ENCODE measurements at places on chromosomes 6 and 20. TPM values are rescaled to one million over a fixed set of nuclear protein-coding genes. Genes with fewer than 3 reads are reported as not detected.
A peak's percentile ranks its signal among the peaks of the same experiment; 100 is the strongest.

MYCT1 gene
- 6.6 TPM for total RNA-seq

DNA sequence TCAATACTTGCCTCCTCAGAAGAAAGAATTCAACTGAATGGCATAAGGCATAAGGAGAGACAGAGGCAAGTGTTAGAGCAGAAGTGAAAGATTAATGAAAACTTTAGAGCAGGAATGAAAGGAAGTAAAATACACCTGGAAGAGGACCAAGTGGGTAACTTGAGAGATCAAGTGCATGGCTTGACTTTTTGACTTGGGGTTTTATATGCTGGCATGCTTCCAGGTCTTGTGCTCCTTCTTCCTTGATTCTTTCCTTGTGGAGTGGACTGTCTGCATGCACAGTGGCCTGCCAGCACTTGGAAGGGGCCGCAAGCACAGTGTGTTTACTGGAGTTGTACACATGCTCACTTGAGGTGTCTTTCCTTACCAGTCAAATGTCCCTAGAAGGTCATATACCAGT lies 222.1 kb upstream of the UFL1 start:
- no peak for DNase-seq

DNA sequence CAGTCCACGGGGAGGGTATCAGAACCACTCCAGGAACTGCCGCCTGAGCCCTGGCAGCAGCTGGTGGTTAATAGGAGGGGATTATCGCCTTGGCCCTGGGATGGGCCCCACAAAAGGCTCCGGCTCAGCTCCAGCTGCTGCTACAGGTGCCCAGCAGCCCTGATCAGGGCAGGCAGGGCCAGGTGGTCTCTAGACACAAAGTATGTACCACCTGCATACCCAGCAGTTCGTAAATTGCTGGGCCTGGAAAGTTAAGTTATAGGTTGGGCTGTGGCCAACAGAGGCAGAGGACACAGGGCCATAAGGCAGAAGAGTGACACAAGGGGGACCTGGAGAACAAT lies 35.1 kb downstream of the RRBP1 start:
- DNase-seq = peak; percentile 57

DNA sequence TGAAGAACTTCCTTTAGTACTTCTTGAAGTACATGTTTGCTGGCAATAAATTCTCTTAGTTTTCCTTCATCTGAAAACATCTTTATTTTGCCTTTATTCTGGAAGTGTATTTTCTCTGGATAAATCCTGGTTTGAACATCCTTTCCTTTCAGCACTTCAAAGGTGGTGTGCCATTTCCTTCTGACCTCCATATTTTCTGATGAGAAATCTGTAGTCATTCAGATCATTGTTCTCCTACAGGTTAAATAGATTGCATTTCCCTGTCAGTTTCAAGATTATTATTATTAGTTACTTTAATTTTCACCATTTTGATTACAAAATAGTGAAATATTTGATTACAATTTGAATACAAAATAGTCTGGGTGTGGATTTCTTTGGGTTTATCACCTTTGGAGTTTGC lies 134.5 kb downstream of the CDH26 start:
- DNase-seq = no peak

- no peak for DNase-seq
Observed at GRCh38 chr6:155850408-155850841, 394.8 kb upstream of the NOX3 start.

CDKN1A gene
- 39.1 TPM for total RNA-seq

SLC22A7 gene
- not detected for total RNA-seq

PFDN6 gene
- 31.8 TPM for total RNA-seq

DNA sequence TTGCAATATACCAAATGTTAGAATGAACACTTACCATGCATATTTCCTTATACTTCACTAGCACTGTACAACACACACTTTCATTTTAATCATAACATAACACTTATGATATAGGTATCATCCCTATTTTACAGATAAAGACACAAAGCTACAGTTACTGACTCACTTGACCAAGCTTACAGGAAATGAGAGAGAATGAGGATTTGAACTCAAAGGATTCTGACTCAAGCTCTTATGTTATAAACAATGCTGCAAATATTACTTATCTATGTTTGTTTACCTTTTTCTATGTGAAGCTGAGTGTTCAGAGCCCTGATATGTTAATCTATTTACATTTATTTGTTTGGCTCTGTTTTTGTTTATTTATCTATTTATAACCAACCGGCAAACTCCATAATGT lies 245.4 kb downstream of the PTPRK start:
- DNase-seq = no peak

DNA sequence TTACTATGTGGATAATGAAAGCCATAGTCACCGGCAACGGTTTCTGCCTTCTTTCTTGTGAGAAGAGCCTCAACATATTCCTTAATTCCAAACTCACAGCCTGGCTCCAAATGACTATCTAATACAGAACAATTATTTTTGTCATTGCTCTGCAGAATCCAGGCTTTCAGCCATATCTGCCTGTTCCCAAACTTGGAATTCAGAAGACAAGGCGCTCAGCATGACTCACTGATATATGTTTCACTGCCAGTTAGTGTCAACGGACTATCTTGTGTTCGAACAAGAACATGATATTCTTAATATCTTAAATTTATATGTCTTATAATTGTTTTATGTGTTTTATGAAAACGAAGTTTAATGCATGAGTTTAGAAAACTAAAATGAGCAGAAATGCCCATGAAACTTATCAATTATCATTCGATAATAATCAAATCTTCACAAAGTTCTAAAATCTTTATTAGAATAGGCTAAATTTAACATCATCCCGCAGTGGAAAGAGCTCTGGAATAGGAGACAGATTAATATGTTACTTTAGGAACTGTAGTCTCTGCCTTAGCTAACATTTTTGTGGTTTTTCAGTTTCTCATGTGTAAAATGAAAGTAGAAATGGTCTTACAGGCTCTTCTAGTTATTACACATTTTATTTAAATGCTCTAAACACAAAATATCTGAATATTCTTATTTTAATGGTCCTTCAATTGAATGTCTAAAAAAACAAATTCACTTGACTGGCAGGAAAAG lies 669.3 kb upstream of the GJE1 start:
- DNase-seq = no peak

DNA sequence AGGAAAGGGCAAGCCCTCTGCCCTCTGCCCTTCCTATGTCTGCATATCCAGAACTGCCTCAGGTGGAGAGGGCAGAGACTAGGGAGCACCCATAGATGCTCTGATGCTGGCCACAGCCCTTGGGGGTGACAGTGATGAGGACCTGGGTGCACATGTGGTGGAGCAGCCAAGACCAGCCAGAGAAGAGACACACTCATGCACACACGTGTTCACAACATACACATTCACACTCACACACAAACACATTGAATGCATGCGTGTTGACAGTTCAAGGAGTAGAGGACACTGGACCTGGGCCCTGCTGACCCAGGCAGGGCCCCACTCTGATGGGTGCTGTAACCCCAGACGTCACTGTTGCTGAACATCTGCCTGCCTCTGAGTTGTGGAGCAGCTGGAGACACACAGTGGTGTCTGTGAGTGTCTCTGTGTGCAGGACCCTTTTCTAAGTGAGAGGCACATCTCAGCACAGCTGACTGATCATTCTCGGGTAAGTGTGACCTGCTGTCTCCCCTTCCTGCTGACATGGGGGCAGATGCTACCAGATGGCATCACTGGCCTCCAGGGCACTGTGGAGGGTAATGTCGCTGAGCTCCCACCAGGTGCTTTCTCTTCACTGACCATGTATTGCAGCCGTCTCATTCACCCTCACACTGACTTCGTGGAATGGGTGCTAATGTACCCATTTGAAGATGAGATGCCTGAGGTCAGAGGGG lies 30.1 kb upstream of the MAS1L start:
- DNase-seq = no peak

IL17A gene
- not detected for total RNA-seq

DNA sequence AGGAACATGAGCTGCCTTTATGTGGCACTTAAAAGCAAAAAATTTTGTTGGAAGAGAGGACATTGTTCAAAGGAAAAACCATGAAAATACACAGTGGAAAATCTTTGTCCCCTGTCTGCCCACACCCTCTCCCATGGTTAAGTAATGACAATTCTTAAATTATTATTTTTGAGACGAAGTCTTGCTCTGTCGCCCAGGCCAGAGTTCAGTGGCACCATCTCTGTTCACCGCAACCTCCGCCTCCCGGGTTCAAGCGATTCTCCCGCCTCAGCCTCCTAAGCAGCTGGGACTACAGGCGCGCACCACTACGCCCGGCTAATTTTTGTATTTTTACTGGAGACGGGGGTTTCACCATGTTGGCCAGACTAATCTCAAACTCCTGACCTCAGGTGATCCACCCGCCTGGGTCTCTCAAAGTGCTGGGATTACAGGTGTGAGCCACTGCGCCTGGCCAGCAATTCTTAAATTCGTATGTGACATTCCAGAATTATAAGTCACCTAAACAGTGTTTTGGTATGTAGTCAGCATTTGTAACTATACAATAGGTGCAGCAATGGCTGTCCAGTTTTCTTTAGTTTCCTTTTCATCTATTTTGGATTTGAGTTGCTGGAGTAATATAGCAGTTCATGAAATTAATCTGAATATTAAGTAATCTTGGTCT lies 636 bp upstream of the SSR1 start:
- no peak for DNase-seq

GRCh38 chr20:34586488-34587163 lies 28.1 kb downstream of the MAP1LC3A start:
- DNase-seq = no peak

COL19A1 gene
- 0.82 TPM for total RNA-seq

FOXA2 gene
- total RNA-seq = not detected

HLA-DRB1 gene
- total RNA-seq = 23.5 TPM

ZGPAT gene
- 18.5 TPM for total RNA-seq

- no peak for DNase-seq
Observed at GRCh38 chr6:140050101-140050995, 675.9 kb upstream of the CITED2 start.

BLTP3A gene
- 11.6 TPM for total RNA-seq

PRDM13 gene
- not detected for total RNA-seq

DNA sequence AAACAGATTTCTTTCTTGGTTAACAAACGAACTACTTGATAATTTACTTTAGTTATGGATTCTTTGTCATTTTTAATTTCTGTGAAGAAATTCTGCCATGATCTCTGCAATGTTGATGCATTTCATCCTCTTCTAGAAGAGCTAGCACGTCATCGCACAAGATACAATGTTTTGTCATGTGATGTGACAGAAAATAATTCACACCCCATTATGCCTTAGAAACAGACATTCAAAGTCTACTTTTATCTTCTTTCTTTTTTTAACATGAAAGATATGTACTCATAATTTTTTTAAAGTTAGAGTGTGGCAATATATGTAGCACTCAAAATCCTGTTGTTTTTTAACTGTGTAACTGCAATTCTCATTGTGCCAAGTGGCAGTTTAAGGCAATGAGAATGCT lies 39.6 kb upstream of the NELFCD start:
- DNase-seq = no peak

GRCh38 chr20:59032713-59033059 lies 551 bp upstream of the ATP5F1E start:
- DNase-seq = no peak

DNA sequence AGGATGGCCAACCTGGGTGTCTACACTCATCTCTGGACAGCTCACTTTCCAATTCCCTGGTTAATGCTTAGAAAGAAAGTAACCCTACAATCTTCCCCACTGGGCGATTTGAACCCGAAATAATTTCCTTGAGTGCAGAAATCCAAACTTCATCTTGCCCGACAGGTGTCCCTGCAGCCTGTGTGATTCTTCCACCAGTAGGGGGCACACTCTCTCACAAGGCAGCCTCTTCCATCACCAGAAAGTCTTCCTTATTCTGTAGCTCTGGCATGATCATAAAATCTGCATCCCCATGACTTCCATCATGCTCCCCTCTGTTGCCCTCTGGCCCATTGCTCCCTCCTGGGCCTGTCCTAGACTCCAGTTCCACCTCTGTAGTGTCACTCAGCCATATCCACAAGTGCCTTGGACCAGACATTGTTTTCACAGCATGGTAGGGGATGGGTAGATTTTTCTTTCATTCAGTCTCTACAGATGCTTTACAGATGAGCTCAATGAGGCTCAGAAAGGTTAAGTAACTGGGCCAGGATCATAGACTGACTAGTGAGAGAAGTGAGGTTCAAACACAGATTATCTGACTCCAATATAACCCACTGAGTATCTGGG lies 170.4 kb upstream of the SPTLC3 start:
- DNase-seq = no peak

- no peak for DNase-seq
Observed at GRCh38 chr6:34969662-34970265, 80.7 kb downstream of the ANKS1A start.

DNA sequence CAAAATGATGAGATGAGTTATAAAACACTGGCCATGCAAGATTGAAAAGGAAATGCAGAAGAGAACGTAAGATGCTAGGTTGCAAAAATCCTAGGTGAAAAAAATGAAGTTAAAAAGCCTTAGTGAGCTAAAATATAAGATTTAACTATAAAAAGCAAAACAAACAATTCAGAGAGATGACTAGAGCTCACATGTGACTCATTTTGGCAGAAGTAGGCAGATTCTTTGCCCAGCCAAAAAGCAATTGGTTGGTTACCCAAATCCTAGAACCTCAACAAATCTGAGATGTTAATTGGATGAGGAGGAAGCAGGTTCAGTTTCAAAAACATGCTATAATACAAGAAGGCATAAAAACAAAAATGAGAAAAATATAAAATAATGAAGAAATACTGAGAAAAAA lies 249.1 kb downstream of the OGFRL1 start:
- no peak for DNase-seq

- peak; percentile 55 for DNase-seq
Observed at GRCh38 chr6:145673504-145673903, 61.8 kb downstream of the EPM2A start.

GRCh38 chr20:1941226-1941625 lies 46.0 kb downstream of the SIRPA start:
- peak; percentile 67 for DNase-seq

DNA sequence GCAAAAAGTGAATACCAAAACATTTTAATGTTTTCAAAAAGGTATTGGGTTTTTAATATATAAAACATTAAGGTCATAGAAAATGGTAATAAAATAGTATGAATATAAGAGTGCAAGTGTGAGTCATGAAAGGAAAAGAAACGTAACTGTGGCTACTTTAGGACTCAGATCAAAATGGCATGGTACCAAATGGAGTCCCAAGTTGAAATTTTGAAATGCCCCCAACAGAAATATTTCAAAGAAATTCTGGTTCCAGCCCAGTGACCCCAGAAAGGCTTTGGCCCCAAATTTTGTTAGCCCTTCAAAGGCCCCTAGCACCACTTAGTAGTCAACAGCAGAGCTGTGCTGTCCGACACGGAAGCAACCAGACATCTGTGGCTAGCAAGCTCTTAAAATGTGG lies 6.0 kb downstream of the COL12A1 start:
- DNase-seq = no peak

SLC9A8 gene
- 4.9 TPM for total RNA-seq

GSTA3 gene
- total RNA-seq = not detected

- no peak for DNase-seq
Observed at GRCh38 chr6:6007366-6008088, 802 bp upstream of the NRN1 start.

DNA sequence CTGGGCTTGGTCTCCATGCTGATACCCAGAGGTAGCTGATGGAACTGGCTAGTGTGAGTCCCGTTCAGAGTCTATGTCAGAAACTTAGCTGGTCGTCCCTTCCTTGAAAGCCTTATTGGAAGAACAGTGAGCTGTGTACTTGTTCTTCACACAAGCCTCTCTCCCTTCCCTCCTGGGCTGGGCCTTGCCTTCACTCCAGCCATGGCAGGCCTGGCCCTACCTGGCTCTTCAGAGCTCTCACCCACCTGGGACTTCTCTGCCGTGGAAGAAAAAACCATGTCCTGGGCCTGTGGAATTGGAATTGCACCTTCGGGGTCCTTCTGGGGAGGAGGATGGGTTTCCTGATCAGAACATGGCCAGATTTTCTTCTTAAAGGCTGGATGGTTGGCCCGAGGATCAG lies 20.3 kb upstream of the ZNF831 start:
- DNase-seq = no peak

- no peak for DNase-seq
Observed at GRCh38 chr6:35370785-35371493, 28.6 kb downstream of the PPARD start.

Measured in sigmoid colon (tissue), 7 donors.